ENCODE measurements at places on chromosomes 7 and 10.
A peak's percentile ranks its signal among the peaks of the same experiment; 100 is the strongest.

DNA sequence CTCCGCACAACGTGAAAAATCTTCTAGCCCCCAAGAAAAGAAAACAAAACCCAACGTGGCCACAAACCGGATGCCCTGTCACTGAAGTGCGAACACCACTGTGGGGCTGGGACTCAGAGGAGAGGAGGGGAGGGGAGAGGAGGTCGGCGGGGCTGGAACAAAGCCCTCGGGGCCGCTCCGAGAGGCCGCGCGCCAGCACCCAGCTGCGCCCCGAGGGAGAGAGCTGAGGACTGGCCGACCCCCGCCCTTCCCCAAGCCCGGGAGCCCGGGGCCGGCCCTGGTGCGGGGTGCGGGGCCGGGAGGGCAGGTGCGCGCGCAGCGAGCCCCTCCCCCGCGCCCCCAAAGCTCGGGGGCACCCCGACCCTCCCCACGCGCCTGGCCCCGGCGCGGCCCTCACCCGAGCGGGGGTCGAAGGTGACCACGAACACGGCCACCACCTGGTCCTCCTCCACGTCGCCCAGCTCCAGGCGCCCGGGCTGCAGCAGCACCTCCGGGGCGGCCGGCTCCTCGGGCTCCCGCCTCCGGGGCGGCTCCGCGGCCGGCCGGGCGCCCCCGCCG, 398 bp downstream of the DENND11 start:
- peak; percentile 54 for DNase-seq

- DNase-seq = no peak
Measured at GRCh38 chr7:131424219-131424822, 96.6 kb downstream of the MKLN1 start.

DNA sequence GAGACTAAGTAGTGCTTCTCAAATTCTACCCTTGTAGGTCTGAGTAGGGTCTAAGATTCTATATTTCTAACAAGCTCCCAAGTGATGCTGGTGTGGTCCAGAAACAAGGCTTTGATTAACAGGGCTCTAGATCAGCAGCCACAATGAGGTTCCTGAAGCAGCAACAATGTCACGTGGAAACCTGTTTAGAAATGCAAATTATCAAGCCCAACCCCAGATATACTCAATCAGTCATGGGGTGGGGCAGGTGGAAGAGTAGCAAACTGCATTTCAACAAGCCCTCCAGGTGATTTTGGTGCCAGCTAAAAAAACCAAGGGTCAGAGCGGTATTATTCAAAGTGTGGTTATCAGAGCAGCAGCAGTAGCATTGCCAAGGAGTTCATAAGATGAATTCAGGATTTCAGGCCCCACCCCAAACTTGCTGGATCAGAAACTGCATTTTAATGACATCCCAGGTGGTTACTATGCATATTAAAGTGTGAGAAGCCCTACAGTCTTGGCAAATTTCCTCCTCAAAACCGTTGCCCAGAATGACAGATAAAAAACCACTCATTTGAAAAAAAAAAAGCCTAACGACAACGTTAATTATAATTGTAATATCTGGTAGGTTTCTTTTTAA, 199.2 kb downstream of the AHR start:
- DNase-seq = no peak

DNA sequence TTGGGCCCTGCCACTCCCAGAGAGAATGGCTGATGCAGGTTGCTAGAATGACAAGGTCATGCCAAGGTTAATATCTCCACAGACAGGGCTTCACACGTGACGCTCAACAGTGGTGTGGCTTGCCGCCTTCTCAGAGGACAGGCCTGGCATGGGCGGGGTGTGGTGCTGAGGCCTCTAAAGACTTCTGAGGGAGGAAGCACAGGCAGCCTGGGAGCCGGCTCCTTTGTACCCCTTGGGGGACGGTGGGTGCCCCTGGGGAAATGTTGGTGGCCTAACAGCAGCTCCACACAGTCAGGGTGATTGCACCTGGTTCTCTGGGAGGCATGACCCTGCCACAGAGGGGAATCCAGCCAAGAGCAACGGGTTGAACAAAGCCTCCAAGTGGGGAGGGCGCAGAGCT, 115.1 kb downstream of the PKD1L1 start:
- DNase-seq = no peak

DNA sequence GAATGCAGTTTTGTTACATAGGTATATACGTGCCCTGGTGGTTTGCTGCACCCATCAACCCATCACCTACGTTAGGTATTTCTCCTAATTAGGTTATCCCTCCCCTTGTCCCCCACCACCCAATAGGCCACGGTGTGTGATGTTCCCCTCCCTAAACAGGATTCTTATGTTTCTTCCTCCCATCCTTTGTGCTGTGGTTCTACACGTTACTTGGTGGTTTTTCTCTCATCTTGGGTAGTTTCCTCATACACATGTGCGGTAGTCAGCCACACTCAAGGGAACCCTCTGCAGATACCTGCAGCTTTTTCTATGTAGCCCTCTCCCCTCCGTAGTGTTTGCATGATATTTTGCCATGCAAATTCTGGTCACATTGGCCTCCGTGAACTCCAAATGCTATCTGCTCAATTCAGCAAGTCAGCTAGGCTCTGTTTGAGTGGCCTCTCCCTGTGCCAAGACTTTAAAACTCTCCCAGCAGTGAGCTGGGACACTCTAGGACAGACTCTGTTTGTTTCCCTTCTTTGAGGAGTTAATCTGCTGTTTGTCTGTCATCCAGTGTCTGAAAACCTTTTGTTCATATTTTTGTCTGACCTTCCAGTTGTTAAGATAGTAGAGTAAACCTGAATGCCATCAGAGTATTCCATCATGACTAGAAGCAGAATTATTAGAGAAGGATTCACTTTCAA, 41.0 kb downstream of the RABGEF1 start:
- no peak for DNase-seq

DNA sequence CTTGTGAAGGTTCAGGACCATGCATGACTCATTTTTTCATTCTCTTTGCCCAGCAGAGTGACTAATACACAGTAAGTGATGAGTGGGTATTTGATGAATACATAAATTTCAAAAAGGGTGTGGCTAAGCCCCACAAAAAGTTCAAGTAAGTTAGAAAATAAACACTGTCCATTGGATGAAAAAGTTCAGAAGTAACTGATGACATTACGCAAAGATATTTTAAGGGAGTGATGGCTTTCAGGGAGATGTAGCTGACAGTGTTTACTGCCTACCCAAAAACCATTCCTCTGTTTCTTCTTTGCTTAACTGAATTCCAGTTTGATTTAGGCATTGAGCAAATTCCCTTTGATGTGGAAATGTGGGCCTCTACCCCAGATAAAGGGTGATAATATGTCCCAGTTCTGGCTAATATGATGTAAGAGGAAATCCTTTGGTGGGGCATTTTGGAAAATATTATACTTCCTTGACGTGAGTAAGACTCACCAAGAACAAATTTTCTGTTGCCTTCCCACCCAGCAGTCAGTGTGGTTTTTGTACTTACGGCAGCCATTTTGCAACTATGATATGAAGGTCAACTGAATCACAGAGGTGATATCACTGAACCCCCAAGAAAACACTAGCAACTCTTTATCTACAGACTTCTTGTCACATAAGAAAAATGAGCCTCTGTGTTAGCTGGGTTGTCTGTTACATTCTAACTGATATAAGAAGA, 29.0 kb upstream of the EBLN1 start:
- no peak for DNase-seq

DNA sequence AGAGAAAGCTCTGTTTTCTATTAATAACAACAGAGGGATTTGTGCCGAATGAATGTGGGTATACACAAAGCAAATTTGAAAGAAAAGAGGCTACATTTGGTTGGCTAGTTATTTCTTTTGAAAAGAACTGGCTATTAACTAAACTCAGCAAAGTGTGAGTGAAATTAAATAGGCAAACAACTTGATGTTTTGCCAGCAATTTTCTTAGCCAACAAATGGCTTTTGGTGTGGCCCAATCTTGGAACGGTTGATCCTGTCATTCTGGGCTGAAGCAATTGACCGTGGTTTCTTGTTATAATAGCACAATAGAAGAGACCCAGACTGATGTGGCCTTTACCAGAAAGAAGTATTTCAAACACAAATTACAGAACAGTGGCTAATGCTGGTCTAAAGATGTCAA, 898.6 kb downstream of the KCNMA1 start:
- DNase-seq = no peak

DNA sequence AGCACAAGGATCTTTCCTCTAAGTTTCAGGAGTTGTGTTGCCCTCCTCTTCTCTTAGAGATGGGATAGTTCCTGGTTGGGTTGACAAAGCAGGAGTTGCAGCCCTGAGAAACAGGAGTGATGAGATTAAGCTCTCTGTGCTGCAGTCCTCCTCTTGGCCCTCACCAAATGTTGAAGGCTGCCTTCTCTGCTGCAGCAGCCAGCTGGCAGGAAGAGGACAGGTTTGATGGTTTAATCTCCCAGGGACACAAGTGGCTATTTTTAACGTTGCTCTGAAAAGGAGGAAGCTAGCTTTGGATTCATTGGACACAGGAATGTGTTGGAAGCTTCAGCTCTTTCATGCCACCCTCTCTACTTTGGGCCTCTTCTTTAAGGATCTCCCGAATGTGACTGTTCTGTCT, 9.4 kb downstream of the STRIP2 start:
- no peak for DNase-seq

- no peak for DNase-seq
Measured at GRCh38 chr10:103692436-103692951, 162.9 kb downstream of the SH3PXD2A start.

GRCh38 chr7:139580435-139580834, 57.0 kb downstream of the CLEC2L start:
- peak; percentile 18 for DNase-seq

- no peak for DNase-seq
Measured at GRCh38 chr7:27967639-27968038, 213.0 kb downstream of the JAZF1 start.
